ENCODE measurements at places on chromosomes 7 and 10. TPM values are rescaled to one million over a fixed set of nuclear protein-coding genes. Genes with fewer than 3 reads are reported as not detected.

DNA sequence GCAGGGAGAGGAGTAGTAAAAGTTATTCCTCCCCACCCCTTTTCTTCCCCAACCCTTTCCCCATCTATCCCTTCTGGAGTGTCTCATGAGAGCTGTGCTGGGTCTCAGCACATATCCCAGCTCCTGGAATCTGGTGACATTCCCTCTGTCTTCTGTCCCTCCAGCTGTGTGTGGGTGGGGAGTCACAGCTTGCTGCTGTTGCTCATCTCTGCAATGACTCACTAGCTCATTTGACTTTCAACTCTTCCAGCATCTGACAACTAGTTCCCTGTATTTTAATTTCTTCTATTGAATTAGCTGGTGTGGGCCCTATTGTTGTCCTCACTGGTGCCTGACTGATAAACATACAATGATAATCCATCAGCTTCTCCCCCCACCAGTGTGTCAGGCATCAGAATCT lies 198.9 kb upstream of the AUTS2 start:
- ATAC-seq = no peak

- ATAC-seq = no peak
These were observed 25.2 kb upstream of the PRR15 start for GRCh38 chr7:29538389-29538788.

- ATAC-seq = no peak
These were observed 289.9 kb upstream of the SP8 start for GRCh38 chr7:21076574-21076973.

DNA sequence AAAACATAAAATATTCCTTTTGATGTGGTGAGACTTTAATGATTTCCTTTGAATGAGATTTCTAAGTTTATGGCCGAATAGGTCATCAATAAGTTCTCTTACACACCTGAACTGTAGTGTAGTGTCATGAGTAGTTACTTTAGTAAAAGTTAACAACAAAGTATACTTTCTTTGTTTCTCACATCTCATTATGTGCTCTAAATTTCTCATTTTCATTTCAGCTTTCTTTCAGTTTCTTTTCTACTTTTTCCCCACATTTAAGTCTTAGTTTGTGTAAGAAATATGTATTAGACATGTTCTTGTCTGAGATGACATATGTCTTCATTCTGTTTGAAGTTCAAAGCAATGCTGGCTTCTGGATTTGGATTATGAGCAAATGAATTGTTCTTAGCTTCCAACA lies 348.1 kb downstream of the ANKRD7 start:
- no peak for ATAC-seq

GRCh38 chr7:155702616-155703015 lies 58.2 kb downstream of the RBM33 start:
- ATAC-seq = no peak

- ATAC-seq = no peak
These were observed 828 bp upstream of the MALSU1 start for GRCh38 chr7:23298141-23298881.

- ATAC-seq = no peak
These were observed 31.3 kb upstream of the EGR2 start for GRCh38 chr10:62847433-62847832.

DNA sequence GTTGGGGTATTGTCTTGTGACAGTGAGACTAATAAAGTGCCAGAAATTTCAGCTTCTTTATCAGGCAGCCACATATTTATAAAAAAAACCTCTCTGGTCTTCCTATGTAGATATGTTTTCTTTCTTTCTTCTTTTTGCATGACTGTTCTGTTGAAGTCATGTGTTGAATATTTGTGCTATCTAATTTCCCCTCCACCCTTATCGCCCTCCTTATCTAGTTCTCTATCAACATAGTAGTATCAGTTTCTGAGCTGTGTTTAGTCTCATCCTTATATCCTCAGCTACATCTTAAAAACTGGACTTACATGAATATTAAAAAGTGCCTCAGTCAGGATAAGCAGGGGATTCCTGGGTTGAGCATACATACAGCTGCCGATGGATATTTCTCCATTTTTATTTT lies 53.9 kb downstream of the SEMA3D start:
- no peak for ATAC-seq

GRCh38 chr7:1942243-1942940 lies 272.3 kb downstream of the ELFN1 start:
- no peak for ATAC-seq

GRCh38 chr10:120953897-120954296 lies 102.7 kb downstream of the WDR11 start:
- no peak for ATAC-seq

- no peak for ATAC-seq
These were observed 31.8 kb downstream of the ARHGAP22 start for GRCh38 chr10:48573045-48573444.

GRCh38 chr7:107230334-107230733 lies 61.5 kb downstream of the HBP1 start:
- ATAC-seq = no peak

DNA sequence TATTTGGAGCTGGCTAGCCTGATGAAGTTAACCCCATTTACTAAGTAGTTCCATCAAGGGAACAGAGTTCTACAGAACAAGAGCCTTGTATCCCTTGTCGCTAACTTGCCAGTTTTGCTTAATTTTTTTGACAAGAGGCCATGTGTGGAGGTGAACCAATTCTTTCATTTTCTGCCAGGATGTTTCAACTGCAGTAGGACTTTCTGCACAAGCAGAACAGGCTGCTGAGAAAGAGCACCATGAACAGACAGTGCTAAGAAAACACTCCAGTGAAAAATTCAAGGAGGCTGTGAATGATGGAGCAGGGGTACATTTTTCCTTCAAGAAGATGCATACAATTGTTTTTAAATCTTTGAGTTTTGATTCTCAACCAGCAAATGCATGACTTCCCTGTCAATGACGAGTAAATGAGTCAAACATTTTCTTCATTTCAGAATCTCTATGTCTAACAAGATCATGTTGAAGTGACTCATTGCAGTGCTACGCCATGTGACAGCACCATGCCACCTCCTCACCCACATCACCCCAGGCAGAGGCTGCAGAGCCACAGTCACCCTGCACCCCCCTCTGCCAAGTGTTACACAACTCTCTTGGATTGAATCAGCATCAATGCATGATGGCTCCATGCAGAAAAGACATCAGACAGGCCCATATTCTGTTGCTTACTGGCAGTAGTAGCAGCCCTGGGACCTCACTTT lies 193.1 kb downstream of the COBL start:
- ATAC-seq = no peak

DNA sequence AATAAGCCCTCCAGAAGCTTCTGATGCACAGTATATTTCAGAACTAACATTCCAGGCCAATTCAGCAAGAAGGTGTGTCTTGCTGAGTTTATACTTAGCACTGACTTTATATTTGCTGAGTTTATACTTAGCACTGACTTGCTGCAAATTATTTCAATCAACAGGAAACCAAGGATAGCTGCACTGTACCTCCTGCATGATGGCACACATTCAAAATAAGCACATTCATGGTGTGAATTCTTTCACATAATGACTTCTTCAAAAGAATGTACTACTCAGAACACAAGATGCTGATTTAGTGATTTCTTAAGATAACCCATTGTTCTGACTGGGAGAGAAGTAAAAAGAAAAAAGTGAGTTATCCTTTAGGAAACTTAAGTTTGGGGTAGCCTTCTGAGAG lies 52.0 kb downstream of the JAZF1 start:
- ATAC-seq = no peak

GRCh38 chr10:76302961-76303630 lies 871.7 kb downstream of the LRMDA start:
- ATAC-seq = no peak

DNA sequence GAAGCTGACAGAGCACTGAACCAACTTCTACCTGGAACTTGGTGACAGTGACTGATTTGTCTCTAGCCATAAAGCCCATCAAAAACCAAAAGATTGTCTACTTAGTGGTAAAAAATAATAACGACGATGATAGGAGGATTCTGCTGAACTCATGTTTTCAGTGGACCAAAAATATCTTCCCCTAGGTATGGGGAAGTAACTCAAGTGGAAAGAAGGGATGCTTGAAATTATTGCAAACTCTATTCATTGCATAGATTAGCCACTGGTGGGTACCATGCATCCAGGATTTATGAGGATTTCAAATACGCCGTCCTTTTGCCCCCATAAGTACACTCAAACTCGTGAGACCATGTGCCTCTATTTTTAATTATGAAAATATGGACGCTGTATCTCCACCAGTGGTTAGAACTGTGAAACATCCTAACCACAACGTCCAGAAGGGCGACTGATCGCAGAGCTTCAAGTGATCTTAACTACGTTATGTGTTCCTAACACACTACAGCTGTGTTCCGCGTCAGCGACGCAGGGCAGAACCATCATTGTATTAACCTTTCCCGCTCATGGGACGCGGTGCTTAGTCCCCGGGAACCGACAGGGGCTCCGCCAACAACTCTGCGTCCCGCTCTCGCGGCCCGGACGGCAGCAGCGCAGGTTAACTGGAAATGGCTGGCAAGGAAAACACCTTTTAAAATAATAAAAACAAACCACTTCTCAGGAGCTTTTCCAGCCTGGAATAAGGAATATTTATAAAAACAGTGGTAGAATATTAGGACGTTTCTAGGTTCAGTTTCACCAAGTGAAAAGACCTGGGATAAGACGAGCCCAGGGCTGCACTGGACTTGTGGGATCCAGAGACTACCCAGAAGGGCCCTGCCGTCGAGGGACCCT lies 776 bp downstream of the PEX1 start:
- ATAC-seq = peak; percentile 23

DNA sequence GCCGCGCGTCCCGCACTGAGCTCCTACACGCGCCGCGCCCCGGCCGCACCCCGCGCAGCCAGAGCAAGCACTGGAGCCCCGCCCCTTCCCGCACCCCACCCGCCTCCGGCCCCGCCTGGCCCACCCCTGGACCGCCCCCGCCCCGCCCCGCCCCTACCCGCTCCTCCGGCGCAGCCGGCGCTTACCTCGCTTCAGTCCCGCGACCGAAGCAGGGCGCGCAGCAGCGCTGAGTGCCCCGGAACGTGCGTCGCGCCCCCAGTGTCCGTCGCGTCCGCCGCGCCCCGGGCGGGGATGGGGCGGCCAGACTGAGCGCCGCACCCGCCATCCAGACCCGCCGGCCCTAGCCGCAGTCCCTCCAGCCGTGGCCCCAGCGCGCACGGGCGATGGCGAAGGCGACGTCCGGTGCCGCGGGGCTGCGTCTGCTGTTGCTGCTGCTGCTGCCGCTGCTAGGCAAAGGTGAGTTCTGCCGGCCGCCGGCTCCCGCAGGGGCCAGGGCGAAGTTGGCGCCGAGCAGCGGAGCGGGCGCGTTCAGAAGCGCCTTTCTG lies at the start of gene RET:
TSS of gene RET (plus strand) at position 194 of the 545 bp plus-strand sequence. CDS start at position 384, 190 bp downstream.
- ATAC-seq = no peak

ZNF438 gene
- total RNA-seq = 10.3 TPM

MSS51 gene
- total RNA-seq = 3.9 TPM

CDC123 gene
- 83.7 TPM for total RNA-seq

C7orf57 gene
- total RNA-seq = not detected

STMP1 gene
- 14.3 TPM for total RNA-seq

PLEKHS1 gene
- not detected for total RNA-seq

JAKMIP3 gene
- 1.2 TPM for total RNA-seq

FBXO24 gene
- total RNA-seq = not detected

CALCR gene
- 0.27 TPM for total RNA-seq

ALKBH4 gene
- 9.7 TPM for total RNA-seq

NPC1L1 gene
- total RNA-seq = not detected

PDE6C gene
- not detected for total RNA-seq

Data from gastroesophageal sphincter (tissue), 4 donors.